ENCODE measurements at places on chromosomes 1 and 21.

- DNase-seq: no peak
Observed at GRCh38 chr1:82108843-82109242, 308.1 kb downstream of the ADGRL2 start.

- DNase-seq: no peak
Observed at GRCh38 chr1:4655674-4656532, 1.5 kb downstream of the AJAP1 start.

- DNase-seq: no peak
Observed at GRCh38 chr1:37482796-37483744, 8.7 kb downstream of the ZC3H12A start.

GRCh38 chr1:17601643-17602382, 62.3 kb downstream of the ARHGEF10L start:
- no peak for DNase-seq

- DNase-seq: no peak
Observed at GRCh38 chr1:152035539-152036266, 1.1 kb downstream of the S100A11 start.

DNA sequence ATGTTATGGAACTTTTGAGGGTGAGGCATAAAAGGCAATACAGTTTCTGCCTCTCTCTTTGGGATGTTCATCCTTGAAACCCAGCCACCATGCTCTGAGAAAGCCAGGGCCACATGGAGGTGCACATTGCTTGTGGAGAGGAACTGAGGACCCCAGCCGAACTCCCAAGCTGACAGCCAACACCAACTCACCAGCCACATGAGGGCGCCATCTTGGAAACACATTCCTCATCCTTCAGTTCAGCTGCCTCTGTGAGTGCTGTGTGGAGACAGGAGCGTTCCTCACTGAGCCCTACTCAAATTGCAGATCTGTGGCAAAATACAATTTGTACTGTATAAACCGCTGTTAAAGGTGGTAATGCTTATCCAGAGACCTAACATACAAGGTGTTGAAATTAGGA, 137.5 kb downstream of the GABPA start:
- no peak for DNase-seq

DNA sequence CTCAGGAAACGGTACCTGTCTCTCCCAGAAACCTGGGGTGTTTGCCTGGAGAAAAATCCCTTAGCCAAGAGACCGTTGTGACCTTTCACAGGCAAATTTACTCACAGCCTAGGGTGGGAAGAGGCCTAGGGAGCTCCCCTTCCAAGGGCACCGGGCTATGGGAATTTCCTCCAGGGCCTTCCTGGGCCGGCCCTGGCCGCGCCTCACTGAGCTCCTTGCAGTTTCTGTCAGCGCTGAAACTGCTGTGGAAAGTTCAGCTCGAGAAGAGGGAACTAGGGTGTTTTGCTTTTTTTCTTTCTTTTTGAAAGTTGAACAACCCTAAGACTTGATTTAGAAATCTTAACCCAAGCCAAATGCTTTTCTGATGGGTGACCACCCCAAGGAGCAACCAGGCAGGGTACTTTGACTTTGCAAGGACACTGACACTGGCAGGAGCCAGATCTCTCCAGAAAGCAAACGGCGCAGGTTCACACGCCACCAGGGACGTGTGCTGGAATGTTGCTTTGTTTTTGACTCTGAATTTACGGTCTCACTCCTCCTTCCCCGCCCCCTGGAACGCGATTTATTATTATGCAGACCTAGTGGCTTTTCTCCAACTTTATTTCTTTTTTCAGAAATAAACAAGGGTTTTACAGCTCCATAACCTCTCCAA, 229.6 kb upstream of the JUN start:
- DNase-seq: no peak

DNA sequence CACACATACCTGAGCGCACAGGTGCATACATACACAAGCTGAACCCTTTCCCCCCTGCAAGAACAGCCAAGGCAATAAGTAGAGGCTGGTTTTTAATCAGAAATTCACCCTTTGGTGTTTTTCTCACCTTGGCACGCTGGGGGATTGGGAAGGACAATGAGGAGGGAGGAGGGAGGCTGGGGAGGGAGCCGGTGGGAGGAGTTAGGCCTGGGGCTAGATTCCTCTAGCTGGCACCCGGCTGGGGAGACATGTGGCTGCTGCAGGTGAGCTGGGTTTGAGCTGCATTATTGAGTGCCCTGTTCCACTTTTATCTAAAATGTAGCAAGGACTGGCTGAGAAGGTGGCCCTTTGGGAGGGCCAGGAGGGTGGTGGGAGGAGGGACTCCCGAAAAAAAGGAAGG, 97.8 kb upstream of the CSF3R start:
- no peak for DNase-seq

DNA sequence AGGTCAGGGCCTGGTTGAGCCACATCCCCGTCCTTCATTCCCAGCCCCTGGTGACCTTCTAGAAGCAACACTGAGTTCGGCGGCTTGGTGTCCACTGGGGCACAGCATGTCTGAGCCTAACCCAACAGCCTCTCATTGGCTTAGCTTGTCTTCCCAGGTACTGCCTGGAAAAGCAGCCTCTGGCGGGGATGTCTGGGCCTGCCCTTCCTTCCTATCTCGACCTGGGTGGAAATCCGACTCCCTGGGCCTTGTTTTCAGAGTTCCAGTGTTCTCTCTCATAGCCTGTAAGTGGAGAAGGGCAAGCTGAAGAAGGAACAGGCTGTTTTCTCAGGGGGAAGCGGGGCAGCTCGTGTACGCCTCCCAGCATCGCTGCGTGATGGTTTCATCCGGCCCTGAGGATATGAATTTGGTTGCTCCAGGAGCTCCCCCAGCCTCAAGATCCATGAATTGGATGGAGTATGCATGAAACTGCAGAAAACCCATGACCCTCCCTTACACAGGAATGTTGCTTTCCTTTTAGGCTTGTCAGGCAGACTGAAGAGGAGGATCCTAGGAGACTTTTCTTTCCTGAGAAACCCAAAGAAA, 116.5 kb upstream of the IRF2BP2 start:
- no peak for DNase-seq

GRCh38 chr1:230153641-230154296, 86.7 kb downstream of the GALNT2 start:
- DNase-seq: no peak

DNA sequence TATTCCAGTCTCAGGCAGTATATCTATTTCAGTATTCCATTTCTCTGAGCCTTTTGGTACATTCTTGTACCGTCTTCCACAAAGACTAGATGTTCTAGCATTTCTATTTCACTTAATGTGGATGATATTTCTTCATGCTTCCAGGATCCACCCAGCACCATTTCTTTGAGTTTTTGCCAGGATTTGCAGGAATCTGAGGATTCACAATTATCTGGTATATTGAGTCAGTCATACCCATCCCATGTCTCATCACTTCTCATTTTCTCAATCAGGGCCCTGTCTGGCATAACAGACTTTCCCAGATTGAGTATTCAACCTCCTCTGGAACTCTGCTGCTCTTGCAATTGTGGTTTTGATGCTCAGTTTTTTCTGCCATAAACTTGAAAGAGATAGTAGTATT, 20.9 kb upstream of the COL11A1 start:
- no peak for DNase-seq

- DNase-seq: no peak
Observed at GRCh38 chr1:29415156-29415830, 179.0 kb downstream of the PTPRU start.

- no peak for DNase-seq
Observed at GRCh38 chr21:15255763-15256162, 191.0 kb upstream of the NRIP1 start.

DNA sequence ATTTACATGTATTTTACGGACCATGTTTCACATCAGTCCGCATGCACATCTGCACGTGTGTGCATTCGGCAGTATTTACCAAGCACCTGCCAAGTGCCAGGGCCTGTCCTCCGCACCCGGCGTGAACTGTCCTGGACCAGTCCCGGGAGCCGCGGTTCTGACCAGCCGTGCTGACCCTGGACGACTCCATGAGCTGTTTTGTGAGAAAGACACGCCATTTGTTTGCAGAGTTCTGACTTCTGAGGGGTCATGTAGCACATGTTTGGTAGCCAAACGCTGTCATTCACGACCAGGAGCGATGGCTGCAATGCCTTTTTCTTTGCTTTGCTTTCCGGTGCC, 3.3 kb upstream of the OLIG2 start:
- no peak for DNase-seq

DNA sequence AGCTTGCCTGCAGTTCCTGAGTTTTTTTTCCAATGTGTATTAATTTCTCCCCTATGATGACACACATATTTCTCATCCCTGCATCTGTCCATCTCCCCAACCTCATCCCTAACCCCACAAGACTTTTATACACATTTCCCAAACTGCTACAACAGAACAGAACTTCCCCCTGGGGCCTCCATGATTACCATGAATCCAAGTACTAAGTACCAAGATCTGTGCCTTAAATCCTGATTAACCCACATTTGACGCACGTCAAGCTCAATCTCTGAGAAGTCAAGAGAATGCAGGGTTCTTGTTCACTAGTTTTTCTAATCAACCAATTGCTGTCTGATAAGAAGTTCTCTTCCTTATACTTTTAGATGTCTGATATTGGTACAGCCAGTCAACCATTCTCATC, 9.7 kb downstream of the HMGN1 start:
- no peak for DNase-seq

DNA sequence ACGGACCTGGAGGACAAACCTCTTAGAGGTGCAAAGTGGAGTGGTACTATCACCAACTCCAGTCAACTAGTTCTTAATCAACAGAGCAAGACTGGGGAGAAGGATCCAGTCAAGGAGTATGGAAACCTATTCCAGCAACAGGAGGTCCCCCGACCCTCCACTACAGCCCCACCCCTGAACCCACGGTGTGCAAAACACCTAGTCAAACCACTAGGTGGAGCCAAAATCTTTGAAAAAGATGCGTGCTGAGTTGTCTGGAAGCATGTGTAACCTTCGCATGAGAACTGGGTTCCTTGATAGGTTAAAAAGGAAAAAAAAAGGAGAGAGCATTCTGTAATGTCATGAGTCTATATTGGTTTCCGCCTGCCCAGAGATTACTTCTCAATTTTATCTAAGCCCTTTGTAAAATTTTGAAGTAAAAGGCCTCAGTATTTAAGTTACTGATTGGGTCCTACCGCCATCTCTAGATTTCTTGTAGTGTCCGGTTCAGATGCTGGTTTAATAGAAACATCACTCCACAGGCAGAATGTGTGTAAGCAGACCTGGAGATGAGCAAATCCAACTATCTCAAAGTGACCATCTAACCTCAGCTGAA, 81.9 kb upstream of the HAO2 start:
- peak; percentile 1 for DNase-seq

DNA sequence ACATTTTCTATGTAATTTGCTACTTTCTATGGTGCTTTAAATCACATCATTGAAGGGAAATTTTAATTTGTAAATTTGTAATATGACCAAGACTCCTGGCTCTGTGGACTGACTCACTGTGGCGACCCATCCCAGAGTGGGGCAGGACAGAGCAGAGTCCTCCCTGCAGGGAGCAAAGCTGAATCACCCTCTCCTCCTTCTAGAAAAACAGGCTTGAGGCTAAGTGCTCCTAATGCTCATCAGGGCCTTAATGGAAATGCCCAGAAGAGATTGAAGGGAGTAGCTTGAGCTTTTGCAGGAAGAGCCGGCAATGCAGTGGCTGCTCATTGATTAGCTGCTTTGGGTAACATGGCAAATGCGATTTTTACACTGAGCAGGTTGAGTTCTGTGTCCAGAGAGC, 16.8 kb downstream of the S100A10 start:
- DNase-seq: no peak

- DNase-seq: no peak
Observed at GRCh38 chr1:119449971-119450370, 35.0 kb downstream of the HSD3B2 start.

DNA sequence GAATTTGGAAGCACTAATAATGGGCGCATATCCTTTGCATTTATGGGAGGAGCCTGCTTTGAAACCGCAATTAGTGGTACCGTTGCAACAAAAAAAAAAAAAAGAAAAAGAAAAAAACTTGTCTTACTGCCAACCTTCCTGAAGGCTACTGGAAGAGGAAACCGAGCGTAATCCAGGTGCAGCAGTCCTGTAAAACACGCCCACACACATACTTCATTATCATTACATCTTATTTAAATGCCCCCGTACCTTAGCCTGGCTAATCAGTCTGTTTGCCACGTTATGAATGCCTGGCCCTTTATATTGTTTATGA, 686 bp upstream of the ZNF281 start:
- no peak for DNase-seq

GRCh38 chr1:187280031-187280430, 451.3 kb downstream of the PLA2G4A start:
- no peak for DNase-seq

DNA sequence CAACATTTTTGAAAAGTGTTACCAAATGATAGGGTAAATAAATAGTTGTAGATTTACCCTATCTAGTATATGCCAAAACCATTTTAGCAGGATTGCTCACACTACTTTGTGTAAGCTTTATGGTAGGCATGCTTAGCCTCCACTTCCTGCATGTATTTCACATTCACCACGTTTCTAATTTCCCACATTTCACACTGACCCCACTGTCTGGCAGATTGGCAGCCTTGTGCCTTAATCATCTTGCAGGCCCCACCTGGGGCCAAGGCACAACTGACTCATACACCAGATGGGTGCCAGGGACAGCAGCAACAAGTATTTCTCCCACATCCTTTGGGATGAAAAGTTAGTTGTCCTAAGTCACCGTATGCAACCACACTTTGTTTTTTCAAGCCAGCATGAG, 21.2 kb upstream of the CENPF start:
- peak; percentile 77 for DNase-seq

GRCh38 chr21:46624050-46624449, 11.4 kb upstream of the PRMT2 start:
- DNase-seq: no peak

DNA sequence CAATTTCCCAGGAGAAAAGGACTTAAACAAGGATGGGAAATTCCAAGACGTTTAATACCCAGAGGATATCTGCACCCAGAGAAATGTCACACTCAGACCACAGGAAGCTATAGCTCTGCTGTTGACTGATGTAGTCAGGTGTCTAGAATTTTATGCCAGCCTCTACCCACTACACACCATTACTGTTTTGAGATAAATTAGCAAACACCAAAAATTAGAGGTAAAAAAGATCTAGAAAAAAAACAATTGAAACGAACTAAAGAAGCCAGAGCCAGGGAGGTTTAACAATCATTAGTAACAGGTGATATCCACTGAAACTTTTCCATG, 519.9 kb downstream of the SMYD3 start:
- no peak for DNase-seq

GRCh38 chr1:214934045-214934444, 148.5 kb upstream of the KCNK2 start:
- no peak for DNase-seq

- DNase-seq: no peak
Observed at GRCh38 chr1:28104866-28105467, 16.6 kb upstream of the EYA3 start.

Measured in SW 1271 (cell line).